ENCODE measurements at places on chromosomes 3 and 15. TPM values are rescaled to one million over a fixed set of nuclear protein-coding genes. Genes with fewer than 3 reads are reported as not detected.

DNA sequence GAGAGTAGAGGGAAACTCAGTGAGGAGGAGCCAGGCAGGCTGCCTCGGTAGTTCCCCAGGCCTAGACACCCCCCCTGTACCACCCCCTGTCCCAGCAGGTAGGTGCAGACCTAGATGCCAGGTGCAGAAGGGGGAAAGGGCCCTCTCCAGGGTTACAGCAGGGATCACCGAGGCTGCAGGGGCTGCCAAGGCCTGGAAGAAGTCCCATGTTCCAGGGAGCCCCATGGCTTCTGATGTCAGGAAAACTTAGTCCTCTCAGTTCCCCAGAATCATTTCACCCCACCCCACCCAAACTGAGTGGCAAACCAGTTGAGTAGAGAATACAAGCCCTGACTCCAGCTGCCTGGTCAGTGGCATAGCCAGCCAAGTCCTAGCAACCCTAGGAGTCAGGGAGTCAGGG, 7.4 kb upstream of the SEMA3B start:
- no peak for DNase-seq

DNA sequence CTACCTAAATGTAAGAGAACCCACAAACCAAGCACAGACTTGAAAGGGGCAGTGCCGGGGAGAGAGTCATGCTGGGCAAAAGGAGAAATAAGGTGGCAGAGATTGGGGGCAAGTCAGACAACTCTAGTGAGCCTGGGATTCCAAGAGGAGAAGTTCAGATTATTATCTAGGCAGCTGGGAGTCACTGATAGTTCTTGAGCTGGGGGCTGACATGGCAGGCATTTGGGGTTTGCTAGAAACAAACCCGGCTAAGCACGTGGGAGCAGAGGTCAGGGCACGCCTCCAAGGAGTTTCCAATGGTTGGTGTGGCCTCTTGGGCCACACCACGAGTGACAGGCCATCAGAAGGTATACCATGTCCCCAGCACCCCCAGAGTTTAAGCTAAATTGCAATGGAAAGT, 27.6 kb downstream of the SLC6A6 start:
- DNase-seq, result no peak

DNA sequence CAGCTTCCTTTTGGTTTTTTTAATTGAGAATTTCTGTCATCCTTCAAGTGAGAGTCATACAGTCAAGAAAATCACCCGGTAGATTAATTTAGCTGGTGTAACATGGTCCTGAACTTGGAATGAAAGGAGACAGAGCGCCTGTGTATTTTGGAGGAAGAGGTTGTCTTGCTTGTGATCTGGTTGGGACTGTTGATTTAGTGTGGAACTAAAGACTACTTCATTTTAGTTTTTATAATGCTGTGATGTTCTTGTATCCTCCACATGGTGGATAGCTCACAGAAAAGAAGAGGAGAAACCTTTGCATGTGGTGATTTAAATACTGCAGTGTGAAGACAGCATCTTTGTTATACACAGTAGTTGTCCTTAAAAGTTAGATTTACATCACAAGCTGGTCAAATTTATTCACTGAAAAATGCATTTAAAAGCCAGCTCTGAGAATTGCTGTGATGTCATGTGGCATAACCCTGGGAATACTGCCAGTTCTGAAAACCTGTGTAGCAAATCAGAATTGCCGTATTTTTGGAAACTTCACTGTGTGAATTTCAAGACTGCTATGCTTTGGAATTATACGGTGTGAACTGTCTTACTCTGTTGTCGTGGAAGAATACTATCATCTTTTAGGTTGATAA, 268.5 kb downstream of the PTPRG start:
- no peak for DNase-seq

GRCh38 chr3:111366515-111366914, 175.5 kb upstream of the CD96 start:
- DNase-seq, result no peak

The HRG gene
- 1.8 TPM for polyA plus RNA-seq

The DOCK3 gene
- 1.8 TPM for polyA plus RNA-seq

The CEMIP gene
- 5.0 TPM for polyA plus RNA-seq

The CISH gene
- polyA plus RNA-seq, result 26.8 TPM
